ENCODE measurements at places on chromosomes 1 and 21.
A peak's percentile ranks its signal among the peaks of the same experiment; 100 is the strongest.

DNA sequence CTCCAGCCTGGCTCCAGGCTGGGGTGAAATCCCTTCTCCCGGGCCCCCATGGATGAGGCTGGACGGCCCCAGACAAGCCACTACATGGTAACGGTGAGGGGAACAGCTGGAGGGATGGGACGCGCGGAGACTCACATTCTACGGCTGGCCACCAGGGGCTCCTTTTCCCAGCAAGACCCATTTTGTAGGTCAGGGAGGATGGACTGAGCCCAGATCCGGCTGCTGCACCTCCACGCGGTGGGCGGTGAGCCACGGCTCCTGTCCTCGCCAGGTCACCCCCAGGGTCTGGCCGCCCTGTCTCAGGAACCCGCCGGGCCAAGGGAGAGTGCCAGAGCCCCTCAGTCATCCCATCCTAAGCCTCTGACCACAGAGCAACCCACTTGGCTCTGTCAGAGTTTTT is 75.0 kb upstream of the ACTRT2 start:
- no peak for DNase-seq

DNA sequence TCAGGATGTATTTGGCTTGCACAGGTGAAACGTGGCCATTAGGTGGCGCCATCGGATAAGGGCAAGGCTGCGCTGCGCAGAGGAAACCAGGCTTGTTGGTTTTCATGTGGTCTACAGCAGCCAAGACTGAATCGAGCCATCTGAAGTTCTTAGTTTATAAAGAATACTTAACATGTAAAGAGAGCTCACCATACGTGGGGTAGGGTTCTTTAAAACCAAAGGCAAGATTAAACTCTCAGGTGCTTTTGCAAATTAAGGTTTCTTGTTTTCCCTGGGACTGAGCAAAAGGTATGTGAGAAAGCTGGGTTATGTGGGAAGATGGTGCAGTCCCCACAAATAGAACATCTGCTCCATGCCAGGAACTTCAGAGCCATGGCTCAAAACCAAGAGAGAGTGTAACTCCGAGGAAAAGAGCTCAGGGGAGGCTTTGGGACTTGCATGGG is 9.3 kb downstream of the MASP2 start:
- DNase-seq: peak; percentile 79

DNA sequence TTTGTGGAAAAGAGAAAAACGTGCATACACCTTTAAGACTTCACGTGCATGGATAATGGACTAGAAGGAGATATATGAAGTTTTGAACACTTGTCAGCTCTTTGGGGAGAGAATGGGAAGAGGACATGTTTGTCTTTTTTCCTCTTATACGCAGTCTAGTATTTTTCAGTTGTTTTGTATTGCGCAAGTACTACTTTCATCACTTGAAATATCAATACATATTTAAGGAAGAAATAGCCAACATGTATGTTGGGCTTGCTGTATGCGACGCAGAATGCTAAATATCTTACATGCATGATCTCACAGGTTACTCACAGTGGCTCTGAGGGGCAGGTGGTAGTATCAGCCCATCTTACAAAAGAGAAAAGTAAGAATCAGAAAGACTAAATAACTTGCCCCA is 176.5 kb upstream of the RUNX1 start:
- DNase-seq: no peak

DNA sequence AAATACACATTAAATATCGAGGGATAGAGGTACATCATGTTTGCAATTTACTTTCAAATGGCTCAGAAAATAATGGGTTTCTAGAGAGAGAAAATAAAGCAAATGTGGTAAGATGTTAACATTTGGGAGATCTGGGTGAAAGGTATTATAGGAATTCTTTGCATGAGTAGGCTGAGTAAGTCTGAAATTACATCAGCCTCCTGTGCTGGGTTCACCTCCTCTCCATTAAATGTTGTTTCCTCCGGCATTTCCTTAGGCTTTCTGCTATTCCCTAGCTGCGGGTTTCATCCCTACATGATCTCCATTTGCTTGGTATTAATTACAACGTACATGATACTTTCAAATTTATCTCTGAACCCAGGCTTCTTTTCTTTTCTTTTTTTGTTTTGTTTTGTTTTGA is 31.6 kb downstream of the ZMYND12 start:
- no peak for DNase-seq

DNA sequence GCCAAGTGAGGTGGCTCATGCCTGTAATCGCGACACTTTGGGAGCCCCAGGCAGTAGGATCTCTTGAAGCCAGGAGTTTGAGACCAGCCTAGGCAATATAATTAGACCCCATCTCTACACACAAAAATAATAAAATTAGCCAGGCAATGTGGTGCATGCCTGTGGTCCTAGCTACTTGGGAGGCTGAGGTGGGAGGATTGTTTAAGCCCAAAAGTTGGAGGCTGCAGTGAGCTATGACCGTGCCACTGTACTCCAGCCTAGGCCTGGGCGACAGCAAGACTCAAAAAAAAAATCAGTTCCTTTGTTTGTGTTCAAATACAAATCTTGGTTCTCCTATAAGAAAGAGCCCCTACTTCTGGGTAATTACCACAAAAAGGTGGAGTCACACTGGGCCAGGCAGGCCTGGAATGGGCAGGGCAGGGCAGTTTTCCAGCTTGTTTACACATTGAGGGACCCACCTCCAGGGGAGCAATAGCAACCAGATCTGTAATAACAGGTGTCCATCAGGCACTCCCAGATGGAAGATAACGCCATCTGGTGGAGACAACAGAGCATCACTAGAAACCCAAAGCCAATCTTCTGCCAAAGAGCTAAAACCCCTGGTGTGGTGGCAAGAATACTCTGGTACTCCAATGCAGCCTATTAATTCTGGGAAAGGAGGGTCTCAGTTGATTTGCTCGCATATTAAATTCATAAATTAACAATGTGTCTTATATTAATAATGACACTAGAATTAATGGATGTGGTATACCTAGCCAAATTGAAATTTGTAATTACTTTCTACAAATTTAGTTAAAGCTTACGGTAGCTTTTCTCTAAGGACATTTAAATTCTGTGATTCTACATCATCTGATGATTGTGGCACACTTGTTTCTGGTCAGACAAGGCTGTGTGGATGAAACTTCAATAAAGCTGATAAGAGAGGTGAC is 13.2 kb downstream of the PPP1R15B start:
- DNase-seq: no peak

DNA sequence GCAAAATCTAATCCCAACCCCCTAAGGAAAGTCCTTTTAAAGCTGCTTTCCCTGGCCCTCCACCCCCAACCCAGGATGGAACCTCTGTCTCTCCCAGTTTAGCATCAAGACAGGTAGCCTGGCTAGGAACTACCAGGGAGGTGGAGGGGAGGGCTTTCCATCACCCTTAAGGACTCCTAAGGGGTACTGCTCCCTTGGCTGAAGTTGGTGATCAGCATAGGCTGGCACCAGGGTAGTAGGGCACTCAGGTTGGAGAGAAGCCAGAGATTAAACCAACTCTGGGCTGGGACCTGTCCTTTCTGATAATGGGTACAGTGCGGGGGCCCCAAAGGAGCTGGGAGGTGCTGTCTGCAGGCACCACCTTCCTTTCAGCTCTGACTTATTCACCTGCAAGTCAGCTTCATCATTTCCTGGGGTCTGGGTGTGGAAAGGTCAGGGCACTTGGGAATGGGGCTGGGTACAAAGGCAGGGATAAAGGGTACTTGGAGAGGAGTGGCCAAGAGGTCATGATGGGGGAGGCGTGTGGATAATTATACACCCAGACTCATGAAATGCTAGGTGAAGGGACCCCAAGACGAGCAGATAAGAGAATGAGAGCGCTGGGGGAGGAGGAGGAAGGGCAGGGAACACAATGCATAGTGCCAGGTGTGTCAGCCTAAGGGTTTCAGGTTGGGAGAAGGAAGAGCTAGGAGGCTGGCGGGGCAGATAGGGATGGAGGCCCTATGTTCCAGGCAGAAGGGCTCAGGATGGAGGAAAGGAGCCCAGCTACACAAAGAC is 1.2 kb downstream of the ARHGEF2 start:
- DNase-seq: no peak

GRCh38 chr1:3261007-3261968 is 192.3 kb downstream of the PRDM16 start:
- no peak for DNase-seq

GRCh38 chr1:169031566-169032224 is 74.8 kb upstream of the ATP1B1 start:
- no peak for DNase-seq

GRCh38 chr1:41539999-41540398 is 55.5 kb upstream of the EDN2 start:
- no peak for DNase-seq

- no peak for DNase-seq
These were observed 958 bp downstream of the NFYC start for GRCh38 chr1:40692429-40692895.

DNA sequence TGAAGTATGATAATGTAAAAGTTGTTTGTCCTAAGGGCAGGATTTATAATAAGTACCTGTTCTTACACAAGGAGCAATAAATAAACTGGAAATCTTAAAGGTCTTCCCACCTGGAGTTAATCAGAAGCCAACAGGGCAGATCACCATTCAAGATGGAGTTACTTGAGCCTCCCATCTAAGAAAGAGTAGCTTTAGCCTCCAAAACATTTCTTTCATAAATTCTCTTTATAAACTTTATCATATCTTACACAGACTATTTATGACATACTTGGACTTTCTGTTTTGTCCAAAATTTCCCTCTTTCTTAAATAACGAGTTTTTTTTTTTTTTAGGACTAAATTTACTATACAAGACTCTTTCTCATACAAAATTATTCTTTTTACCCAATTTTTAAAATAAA is 18.5 kb downstream of the OR2T1 start:
- no peak for DNase-seq

- DNase-seq: peak; percentile 71
These were observed at the start of gene IGSF9 for GRCh38 chr1:159945483-159946241. TSS of gene IGSF9 (minus strand) at chr1:159945613. CDS start at chr1:159943454, 2,159 bp downstream.
